Stimulated activated CD4-positive, alpha-beta T cell treated with anti-CD3 and anti-CD28 coated beads, TNF-alpha, amount 100 ng/mL, for 24 hours (primary cell): ENCODE measurements at places on chromosomes 5 and 9.

DNA sequence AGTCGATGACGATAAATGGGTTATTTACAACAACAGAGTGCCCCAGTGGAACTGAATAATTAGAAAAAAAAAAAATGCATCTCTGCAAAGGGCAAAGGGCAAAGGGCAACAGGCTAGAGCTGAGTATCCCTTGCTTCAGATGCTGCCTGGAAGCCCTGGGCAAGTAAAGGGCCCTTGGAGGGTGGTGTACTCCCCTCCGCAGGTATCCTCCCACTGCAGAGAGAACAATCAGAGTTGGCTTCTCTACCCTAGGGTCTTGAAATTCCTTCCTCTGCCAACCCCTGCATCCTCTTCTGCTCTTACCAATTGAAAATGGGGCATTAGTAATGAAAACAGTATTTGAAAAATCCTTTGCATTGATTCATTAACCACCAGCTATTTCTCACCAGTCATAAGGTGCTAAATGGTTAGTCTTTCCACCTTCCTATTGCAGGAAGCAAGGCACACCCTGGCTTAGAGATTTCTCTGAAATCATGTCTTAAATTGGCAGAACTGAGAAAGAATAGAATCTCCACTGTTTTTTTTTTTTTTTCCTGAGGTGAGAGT, 122.6 kb downstream of the SEMA6A start:
- DNase-seq, result no peak

DNA sequence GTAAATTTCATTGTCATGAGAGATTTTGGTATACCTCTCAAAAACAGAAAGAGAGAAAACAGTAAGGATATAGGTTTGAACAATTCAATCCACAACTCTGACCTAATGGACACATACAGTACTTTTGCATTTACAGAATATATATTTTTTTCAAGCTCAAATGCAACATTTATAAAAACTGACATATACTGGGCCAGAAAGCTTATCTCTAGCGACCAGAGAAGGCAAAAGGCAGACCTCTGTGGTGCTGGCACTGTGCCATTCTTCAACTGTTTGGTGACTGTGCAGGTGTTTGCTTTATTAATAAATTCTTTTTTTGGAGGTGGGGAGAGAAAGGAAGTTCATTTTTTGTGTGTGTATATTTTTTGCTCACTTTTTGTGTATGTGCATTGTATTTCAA, 6.0 kb upstream of the PLAC8L1 start:
- no peak for DNase-seq

DNA sequence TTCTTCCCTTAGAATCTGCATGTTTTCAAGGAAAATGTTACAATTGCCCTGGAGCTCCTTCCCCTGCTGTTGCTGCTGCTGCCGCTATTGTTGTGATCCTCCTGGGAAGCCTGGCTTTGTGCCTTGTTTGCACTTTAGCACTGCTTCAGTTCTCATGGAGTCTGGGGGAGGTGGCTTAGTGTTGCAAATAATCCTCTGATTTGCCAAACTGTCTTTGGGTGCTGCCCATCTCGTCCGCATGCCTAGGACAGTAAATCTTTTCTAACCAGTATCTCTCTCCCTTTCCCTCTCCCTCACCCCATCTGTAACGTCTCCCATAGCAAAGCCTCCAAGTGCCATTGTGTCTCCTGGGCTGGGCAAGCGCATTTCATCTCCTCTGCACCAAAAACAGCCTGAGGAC, 30.3 kb downstream of the FAM240B start:
- DNase-seq, result no peak

DNA sequence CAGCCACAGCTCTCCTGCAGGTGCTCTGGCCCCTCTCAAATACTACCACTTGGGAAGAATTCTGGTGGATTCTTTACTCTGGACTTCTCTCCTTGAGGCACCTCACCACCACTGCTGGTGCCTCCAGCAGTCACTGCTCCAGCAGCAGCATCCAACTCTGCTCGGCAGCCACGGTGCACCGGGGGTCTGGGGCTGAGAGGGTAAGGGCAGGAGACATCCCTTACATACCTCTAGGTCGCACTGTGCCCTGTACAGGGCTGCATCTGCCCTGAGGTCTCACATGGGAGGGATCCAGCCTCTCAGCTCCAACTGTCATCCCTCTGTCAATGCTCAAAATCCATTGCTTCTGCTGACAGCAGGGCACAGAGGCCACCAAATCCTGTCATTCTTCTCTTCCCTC, 588.2 kb downstream of the CDK5RAP2 start:
- DNase-seq, result no peak

GRCh38 chr5:1330146-1330846, 14.6 kb downstream of the CLPTM1L start:
- DNase-seq, result no peak

GRCh38 chr5:52776116-52776515, 11.6 kb upstream of the ITGA1 start:
- DNase-seq, result no peak

- DNase-seq, result no peak
These were observed 4.5 kb downstream of the DAP start for GRCh38 chr5:10756549-10756948.

DNA sequence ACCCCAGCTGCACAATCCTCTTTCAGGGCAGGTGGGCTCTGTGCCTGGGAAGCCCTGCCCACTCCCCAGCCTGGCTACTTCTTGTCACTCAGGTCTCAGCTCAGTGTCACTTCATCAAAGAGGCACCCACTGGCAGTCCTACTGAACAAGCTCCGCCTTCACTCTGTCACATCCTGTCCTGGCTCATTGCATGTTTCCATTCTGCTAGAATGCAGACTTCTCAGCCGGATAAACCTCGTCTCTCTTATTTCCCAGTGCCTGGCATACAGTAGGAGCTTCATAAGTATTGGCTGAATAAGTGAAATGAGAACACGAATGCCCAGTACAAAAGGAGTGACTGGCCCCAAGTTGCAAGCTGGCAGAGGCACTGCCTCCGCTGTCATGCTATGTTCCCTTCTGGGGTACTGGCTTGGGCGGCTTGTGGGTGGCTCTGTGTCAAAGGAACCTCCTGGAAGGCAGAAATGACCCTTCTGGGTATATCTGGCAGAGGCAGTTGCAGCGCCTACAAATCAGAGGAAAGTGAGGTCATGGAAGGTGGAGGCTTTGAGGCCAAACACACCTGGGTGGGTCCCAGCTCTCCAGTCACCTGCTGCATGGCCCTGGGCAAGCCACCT, 98.3 kb upstream of the PHYKPL start:
- no peak for DNase-seq

- no peak for DNase-seq
These were observed 795.7 kb downstream of the MAT2B start for GRCh38 chr5:164301136-164301535.

GRCh38 chr9:4116723-4117460, 183.0 kb downstream of the GLIS3 start:
- DNase-seq, result no peak

DNA sequence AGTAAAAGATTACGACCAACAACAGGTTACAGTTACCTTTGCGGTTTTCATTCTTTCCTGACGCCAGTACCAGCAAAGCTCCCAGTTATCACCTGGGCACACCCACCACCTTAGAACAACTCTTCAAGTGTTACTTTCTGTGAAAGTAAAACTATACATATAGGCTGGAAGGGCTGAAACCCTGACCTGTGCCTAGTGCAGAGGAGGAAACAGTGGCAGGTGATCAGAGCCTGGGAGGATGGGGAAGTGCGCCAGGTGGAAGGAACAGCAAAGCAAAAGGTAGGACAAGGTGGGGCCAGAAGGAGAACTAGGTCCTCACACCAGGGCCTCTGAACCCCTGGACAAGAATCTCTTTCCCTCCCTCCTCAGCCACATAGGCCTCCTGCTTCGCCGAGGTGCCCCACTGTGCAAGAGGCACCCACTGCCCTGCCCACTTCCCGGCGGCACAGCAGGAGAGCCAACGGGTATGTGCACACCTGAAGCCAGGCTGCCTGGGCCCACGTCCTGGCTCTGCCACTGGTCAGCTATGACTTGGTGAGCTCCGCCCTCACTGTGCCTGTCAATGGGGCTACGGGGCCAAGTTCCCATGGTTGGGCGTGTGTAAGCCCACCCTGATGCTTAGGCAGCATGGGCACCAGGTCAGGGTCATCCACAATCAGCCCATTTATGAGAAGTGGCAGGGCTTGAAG, 26.9 kb downstream of the BICD2 start:
- DNase-seq, result no peak

GRCh38 chr5:169289520-169289919, 11.4 kb downstream of the SLIT3 start:
- no peak for DNase-seq

DNA sequence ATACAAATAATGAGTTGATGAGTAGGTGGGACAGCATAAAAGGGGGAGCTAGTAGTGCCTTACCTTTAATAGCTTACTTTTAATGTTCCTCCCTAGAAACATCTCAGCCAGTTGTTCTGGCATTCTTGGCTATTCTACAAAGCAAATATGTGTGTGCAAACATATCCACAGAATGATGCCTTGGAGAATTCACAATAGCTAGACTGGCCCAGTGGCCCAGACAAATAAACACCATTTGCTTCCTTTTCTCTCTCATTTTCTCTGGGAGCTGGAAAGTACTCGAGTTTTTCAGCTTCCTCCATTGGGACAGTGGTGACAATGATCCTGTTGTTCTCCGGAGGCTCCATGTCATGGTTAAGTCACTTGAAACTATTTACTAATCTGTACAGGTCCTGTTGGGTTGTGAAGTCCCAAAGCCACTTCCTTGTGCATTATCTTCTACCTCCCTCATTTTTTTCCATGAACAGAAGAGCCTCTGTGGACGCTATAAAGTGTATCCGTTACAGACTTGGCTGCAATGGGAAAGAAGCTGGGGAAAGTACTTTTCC, 122.9 kb downstream of the DMAC1 start:
- DNase-seq, result no peak

DNA sequence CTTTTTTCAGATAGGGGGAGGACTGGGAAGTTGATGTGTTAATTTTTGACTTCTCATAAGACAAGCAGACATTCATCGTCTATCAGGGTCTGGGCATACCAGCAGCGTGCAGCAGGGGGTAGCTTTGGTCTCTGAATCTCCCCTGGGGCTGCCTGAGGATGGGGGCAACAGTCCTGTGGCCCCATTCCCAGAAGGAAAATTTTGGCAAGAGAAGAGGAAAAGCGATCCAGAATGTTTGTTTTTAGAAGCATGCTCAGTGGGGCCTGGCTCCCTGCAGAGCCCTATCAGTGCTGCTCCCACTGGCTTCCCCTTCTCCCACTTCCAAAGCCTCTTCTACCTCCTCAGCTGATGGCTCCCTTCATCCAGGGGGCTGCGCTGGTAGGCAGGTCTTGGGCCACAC, 194.8 kb upstream of the IL12B start:
- no peak for DNase-seq

DNA sequence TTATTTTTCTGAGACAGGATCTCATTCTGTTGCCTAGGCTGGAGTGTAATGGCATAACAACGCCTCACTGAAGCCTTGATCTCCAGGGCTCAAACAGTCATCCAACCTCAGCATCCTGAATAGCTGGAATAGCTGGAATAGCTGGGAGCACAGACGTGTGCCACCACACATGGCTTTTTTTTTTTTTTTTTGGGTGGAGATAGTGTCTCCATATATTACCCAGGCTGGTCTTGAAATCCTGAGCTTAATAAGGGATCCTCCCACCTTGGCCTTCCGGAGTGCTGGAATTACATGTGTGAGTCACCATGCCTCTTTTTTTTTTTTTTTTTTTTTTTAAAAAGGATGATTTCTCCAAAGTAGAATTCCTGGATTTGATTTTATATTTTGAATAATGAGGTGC, 60.7 kb downstream of the NSD1 start:
- DNase-seq, result no peak

- DNase-seq, result no peak
These were observed 108.2 kb downstream of the TTLL11 start for GRCh38 chr9:121984726-121985402.

- no peak for DNase-seq
These were observed 57.8 kb downstream of the C9orf153 start for GRCh38 chr9:86201474-86202337.

GRCh38 chr5:138649316-138649720, 74.1 kb upstream of the HSPA9 start:
- DNase-seq, result no peak

GRCh38 chr5:38347040-38347763, 88.8 kb downstream of the EGFLAM start:
- no peak for DNase-seq

DNA sequence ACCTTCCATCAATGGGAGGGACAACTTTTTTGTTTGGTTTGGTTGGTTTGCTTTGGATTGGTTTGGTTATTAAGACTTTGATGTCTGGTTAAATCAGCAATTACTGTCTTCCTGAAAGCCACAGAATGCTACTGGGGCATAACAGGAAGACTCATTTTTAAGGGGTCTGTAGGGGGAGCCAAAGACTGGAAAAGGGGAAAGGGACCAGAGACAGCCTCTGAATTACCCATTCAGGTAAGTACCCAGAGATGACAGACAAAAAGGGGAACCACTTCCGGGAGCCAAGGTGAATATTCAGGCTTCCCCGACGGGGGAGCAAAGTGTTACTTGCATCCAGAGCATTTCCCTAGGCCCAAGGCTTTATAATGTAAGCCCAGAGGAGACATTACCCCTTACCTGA, 4.6 kb upstream of the FEM1C start:
- DNase-seq, result no peak

- no peak for DNase-seq
These were observed 12.5 kb downstream of the ZNF366 start for GRCh38 chr5:72494623-72495124.

DNA sequence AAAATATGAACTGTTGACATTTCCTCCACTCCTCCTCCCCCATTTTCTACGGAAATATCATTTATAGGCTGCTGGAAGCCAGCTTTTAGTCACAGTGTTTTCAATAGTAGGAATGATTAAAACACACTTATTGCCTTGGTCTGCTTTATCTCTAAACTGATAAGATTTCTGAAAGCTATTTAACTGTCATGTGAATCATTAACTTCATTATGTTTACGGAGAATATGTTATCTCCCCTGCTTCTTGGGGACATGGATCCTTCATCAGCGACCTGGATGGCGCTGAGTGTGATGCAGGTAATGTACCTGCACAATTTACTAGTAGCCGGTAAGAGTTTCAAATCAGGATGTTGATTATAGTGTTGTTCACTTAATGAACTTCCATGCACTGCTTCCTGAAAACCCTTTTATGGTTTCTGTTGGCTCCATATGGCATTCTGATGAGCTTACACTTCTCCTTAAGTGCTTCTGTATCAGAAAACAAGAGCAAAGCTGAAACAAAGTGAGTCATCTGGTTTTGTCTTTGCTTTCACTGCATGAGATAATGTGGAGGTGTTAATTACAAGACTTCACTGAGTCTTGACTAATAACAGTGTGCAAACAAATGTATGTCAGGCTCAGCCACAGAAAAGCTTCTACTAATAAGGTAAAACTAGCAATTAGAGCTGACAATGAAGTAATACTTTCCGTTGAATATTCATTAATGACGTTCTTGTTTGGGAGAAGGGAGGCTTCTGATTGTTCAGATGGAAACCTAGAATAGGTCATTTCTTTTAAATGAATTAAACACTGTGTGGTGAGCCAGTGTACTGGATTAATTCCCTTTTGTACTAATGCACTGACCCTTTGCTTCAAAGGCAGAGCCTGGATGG, 162.4 kb upstream of the ZNF608 start:
- no peak for DNase-seq
